Foreskin fibroblast (primary cell): ENCODE measurements at places on chromosomes 11 and 22.

DNA sequence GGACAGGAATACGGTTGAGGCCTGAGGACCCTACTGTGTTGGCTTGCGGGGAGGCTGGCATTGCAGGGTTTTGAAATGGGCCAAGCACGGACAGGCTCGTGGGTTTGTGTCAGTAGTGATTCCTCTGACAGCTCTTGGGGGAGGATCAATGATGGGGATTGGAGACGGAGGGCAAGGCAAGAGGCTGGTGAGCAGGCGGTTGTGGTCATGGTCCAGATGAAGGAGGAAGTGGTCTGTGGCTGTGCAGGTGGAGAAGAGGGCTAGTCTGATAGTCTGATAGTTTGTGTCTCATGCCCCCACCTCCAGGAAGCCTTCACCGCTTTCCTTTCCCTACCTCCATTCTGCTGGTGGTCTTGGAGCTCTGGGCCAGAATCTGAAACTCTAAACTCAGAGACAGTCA lies 3.0 kb downstream of the MAFF start:
- DNase-seq, result no peak

DNA sequence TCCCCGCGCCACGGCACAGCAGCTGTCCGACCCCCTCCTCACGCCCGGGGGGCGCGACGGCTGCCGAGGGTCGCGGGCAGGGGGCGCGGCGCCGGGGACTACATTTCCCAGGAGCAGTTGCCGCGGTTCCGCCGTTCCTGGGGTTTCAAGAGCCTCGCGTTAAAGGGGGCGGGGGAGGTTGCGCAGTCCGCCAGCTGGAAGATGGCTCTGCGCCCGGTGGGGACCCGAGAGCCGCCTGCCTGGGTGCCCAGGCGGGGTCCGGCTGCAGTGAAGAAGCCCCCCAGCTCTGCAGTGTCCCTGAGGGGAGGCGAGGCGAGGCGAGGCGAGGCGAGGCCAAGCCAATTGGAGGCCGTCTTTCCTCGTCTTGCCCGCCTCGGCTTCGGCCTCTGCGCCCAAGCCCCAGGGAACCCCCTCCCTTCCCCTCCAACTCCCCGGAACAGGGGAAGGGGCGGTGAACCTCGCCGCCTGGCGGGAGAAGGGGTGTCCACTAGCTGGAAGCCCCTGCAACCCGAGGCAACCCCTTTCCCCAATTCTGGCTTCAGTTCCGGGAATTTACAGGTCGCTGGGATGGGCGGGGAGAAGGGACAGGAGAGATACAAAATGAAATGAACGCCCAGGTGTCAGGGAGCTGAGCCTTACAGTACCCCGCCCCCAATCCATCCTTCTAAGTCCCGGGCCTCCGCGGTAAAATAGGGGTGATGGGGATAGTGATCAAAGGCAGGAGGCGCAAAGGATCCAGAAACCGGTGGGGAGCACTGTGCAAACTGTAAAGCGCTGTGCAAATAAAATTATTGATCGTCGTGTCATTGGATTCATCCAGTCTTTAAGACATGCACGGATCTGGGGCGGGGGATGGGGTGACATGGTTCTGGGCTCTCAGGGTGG lies 5.2 kb upstream of the GCAT start:
- DNase-seq, result peak; percentile 78

- no peak for DNase-seq
Measured at GRCh38 chr11:15750535-15751308, 605.6 kb downstream of the SOX6 start.

GRCh38 chr11:124915541-124916369 lies 3.3 kb upstream of the HEPN1 start:
- DNase-seq, result peak; percentile 84

GRCh38 chr11:78768971-78769370 lies 194.3 kb upstream of the NARS2 start:
- no peak for DNase-seq

GRCh38 chr22:38957046-38957770 lies at the start of gene APOBEC3A:
Gene APOBEC3A, plus strand, starts transcription at chr22:38957609. Its CDS starts 83 bp downstream, at chr22:38957692.
- no peak for DNase-seq

- peak; percentile 37 for DNase-seq
Measured at GRCh38 chr11:67442504-67443404, 522 bp downstream of the CORO1B start.

GRCh38 chr11:68386331-68386978 lies 74.1 kb downstream of the LRP5 start:
- DNase-seq, result no peak

DNA sequence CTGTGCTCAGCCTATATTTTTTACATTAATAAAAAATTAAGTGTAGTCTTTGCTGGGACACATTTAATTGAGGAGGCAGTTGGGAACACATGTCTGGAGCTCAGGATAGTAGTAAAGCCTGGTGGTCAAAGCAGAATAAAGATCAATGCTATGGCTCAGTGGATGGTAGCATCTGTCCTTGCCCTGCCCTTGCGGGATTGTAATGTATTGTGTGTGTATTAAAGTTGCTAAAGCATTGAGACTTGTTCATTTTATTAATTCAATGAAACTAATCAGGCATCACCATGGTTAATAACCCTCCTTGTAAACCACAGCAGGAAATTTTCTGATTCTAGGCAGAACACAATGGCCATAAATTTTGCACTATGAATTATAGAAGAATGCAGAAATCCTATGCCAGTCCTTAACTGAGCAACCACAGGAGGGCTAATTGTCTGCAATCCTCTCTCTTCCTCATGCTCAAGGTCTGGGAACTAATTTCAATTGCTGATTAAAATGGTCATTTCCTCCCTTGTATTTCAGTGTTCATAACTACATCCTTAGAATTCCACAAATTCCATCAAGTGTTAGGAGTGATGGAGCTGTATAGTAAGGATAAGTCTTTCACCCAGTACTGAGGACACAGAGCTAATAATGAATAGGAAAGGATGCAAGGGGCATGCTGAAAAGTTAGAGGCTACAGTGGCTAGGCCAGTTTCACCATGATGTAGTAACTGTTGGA lies 403.2 kb upstream of the DDI1 start:
- DNase-seq, result peak; percentile 61

DNA sequence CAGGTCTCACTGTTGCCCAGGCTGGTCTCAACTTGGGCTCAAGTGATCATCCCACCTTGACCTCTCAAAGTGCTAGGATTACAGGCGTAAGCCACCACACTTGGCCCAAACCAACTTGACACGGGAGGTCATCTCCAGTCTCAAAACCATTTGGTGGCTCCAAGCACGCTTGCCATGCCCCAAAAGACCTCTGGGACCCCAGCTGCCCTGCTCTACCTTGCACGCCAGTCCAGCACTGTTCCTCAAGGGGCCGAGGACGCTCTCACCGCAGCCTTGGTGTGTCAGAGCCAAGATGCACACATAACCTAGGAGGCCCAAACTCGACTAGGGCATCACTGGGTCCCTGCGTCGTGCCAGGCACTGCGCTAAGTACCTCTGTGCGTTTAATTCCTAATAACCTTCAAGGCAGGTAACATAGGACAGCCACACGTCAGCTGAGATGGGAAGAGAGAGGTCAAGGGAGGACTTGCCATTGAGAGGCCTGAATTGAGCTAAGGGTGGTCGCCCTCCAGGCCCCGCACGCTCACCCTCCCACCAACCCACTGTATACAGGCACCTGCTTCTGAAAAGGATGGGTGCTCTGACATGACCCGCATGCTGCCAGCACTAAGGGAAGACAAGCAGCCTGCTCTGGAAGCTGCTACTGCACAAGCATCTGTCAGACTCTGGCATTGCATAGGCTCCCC lies 4.6 kb upstream of the GAS2L1 start:
- DNase-seq, result no peak

DNA sequence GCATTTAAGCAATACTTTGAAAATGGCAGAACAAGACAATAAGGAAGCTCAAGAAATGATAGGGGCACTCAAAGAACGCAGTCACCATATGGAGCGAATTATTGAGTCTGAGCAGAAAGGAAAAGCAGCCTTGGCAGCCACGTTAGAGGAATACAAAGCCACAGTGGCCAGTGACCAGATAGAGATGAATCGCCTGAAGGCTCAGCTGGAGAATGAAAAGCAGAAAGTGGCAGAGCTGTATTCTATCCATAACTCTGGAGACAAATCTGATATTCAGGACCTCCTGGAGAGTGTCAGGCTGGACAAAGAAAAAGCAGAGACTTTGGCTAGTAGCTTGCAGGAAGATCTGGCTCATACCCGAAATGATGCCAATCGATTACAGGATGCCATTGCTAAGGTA lies 51.9 kb downstream of the SPECC1L start:
- DNase-seq, result peak; percentile 54

GRCh38 chr11:29019960-29020683 lies 911.9 kb downstream of the METTL15 start:
- DNase-seq, result peak; percentile 31

GRCh38 chr11:70725278-70725677 lies 326.9 kb downstream of the CTTN start:
- DNase-seq, result no peak

DNA sequence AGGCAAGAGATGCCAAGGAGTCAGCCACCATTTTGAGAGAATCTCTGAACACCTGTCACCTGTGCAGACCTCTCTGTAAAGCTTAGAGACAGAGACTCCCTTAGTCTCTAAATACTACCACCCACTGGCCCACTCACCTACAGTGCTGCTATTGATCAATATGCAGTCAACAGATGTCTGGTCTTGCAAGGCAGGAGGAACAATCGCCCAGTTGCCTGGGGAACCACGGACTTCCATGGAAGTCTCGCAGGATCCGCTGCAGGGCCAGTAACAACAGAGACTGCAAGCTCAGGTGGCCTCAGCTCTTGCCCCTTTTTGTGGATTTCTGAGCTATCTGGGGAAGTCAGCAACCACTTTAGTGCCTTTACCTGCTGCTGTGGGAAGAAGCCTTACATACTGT lies 195.1 kb downstream of the OPCML start:
- no peak for DNase-seq

DNA sequence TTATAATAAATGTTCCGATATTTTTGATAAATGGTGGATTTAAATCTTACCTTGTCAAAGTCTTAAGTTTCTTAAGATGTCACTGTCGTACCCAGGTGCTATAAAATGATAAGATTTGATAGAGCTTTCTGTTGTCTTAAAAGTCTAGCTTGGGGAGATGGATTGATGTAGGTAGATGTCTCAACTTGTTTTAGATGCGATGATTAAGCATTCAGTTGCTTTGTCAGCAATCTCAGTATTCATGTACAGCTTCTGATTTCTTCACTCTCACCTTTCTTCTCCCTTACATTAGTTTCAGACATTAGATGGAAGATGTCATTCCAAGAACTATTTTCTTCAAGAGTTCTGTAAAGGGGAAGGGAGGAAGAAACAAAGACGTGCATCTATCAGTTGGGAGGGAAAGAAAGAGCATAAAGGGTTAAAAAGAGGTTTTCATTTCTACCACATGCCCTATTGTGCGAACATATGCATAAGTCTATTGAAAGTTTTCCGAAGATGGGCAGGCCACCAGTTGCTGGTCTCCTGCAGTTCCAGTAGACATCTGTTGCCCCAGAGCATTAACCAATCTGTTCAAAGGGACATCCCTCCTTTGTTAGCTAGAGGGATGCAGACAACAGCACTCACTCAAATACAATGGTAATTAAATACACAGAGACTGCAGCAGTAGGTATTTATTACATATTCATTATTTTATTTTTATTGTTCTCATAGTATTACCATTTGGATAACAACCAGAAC lies 38.4 kb downstream of the ZC3H12C start:
- DNase-seq, result no peak

- DNase-seq, result peak; percentile 94
Measured at GRCh38 chr11:45089251-45089650, 57.2 kb upstream of the PRDM11 start.

GRCh38 chr22:27877501-27877900 lies 41.6 kb downstream of the PITPNB start:
- no peak for DNase-seq
